ENCODE measurements at places on chromosomes 11 and 22. TPM values are rescaled to one million over a fixed set of nuclear protein-coding genes. Genes with fewer than 3 reads are reported as not detected.

Gene OR52N5
- not detected for total RNA-seq

Gene YWHAH
- 174 TPM for total RNA-seq

DNA sequence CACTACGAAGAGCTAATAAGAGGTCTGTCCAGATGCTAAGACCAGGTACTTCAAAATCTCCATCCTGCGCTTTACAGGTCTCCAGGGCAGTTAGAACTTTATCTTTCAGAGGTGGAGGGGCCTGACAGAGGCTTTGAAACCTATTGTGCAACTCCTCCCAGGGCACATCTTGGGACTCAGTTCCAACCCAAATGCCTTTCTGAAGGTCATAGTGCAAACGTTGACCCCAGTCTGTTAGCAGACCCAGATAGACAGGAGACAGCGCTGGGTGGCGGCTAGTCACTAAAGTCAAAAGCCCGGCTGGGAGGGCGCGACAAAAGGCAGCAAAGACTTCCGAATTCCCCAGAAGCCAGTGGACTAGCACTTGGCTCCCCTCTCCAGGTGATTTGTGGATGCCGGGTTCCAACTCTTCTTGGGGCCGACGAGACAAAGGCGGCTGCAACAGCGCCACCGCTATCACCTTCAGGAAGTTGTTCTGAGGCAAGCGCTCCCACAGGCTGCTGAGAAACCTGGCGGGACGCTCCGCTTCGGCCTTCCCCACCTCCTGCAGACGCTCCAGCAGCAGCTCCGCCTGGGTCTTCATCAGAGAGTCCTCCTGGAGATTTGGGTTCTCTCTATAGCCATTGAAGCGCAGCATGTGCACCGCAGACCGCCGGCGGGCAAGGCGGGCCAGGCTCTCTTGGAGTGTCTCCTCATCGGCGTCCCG lies 728 bp downstream of the FANCF start:
- no peak for DNase-seq

DNA sequence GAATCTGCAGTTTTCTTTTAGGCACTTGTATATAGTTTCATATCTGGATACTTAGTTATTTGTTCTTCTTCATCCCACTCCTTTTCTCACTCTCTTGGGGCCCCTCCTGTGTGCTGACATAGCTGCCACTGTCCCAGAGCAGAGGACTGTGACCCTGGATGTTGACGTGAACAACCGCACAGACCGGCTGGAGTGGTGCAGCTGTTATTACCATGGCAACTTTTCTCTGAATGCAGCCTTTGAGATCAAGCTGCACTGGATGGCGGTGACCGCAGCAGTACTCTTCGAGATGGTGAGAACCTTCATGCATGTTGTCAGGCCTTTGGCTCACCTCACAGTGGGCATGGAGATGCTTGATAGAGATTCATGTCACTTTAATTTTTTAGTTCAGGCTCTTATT lies 50.9 kb upstream of the YWHAH start:
- DNase-seq, result no peak

DNA sequence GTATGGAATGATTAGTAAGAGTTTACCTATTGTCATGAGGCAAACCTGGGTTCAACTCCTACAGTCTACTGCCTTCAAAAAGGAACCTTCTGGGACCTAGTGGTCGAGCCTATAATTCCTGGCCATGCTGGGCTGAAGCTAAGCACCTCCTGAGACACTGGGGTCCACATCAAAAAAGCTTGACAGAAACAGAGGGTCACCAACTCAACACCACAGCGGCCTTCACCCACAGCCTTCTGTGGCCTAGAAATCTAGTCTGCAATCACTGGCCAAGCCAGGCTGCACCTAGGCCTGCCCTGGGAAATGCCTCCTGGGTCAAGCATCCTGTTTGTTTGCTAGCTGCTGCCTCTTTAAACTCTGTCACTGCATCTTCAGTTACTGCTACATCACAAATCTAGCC lies 153.9 kb upstream of the C11orf58 start:
- DNase-seq, result no peak
